ENCODE measurements at places on chromosomes 1 and 21.

DNA sequence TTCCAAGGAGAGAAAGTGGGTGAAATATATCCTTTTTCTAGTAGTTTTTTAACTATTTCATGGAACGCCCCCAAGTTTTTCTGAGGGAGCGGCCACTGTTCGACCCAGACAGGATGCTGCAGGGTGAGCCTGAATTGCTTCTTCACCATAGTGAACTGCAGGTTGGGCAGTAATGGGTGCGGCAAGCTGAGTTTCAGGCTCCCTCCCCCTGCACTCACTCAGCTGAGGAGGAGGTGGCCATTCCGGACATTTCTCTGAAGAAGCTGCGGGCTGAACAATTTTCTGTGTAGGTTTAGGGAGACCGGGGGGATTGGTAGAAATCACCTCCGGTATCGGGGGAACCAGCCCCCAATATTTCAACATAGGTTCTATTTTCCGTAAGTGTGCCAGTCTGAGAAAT is 8.2 kb downstream of the DAP3 start:
- no peak for DNase-seq

GRCh38 chr1:3330771-3331245 is 123.7 kb upstream of the ARHGEF16 start:
- DNase-seq = no peak

DNA sequence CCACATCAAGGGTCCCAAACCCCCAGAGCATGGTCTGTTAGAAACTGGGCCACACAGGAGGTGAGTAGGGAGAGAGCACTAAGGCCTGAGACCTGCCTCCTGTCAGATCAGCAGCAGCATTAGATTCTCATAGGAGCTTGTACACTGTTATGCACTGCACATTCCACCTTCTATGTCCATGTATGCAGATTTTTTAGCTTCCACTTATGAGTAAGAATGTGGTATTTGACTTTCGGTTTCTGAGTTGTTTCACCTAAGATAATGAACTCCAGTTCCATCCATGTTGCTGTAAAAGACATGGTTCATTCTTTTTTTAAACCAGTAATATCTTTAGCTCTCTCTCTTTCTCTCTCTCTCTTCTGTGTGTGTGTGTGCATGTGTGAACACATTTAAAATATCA is 663 bp upstream of the GBP6 start:
- DNase-seq = no peak

GRCh38 chr1:15531682-15532081 is 5.0 kb downstream of the DNAJC16 start:
- DNase-seq = no peak
